ENCODE measurements at places on chromosomes 12 and 14.

- DNase-seq = no peak
These were observed at the start of gene GRIP1 for GRCh38 chr12:66678338-66679275. GRIP1 (minus strand) TSS chr12:66679076; CDS start chr12:66678904, 172 bp downstream.

DNA sequence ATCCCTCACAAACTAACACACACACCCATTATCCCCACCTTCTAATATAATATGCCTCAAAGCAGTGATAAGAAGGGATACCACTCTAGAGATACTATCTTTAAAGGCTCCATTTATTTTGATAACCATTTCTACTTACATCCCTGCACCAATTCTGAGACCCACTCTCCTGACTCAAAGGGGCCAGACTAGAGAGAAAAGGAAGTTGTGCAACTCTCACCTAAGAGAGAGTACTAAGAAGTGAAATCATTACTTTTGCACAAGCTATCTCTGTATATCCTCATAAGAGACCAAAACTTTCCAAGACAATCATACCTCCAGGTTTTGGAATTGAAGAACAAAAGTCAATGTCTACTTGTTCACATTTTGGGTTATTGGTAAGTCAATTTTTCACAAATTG is 45.4 kb upstream of the USP15 start:
- DNase-seq = no peak

GRCh38 chr12:62995097-62995496 is 60.1 kb upstream of the PPM1H start:
- no peak for DNase-seq

GRCh38 chr14:38211255-38211735 is 3.6 kb downstream of the SSTR1 start:
- no peak for DNase-seq

GRCh38 chr12:57632073-57632957 is 686 bp downstream of the B4GALNT1 start:
- DNase-seq = peak; percentile 62

GRCh38 chr12:88419794-88420193 is 160.5 kb downstream of the KITLG start:
- no peak for DNase-seq

DNA sequence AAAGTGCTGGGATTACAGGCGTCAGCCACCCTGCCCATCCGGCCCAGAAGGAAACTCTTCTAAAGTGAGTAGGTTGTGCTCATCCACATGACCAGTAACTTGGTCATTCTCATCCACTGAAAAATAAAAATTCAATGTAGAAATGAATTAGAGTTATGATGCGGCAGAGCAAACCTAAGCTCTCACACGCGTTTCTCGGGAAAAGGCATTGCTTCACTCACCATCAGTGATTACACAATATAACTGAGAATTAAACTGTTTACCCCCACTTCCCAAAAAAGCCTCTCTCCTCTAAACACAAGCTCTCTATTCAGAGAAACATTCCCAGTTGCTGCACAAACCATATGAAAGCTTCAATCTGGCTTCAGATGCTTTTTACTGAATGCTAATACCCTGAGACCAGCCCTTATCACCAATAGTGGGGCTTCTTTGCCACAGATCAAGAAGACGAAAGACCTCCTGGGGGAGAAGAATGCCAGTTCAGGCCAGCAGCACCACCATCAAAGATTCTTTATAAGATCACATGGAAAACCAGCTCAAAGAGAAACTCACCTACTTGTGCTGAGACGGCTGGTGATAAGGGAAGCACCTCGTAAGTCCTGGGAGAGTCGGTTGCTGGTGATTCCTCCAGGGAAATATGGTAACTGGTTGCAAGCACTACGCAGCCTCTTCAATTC is 121.5 kb upstream of the SFSWAP start:
- no peak for DNase-seq

- DNase-seq = no peak
These were observed 7.6 kb downstream of the ADSS1 start for GRCh38 chr14:104731320-104732294.

DNA sequence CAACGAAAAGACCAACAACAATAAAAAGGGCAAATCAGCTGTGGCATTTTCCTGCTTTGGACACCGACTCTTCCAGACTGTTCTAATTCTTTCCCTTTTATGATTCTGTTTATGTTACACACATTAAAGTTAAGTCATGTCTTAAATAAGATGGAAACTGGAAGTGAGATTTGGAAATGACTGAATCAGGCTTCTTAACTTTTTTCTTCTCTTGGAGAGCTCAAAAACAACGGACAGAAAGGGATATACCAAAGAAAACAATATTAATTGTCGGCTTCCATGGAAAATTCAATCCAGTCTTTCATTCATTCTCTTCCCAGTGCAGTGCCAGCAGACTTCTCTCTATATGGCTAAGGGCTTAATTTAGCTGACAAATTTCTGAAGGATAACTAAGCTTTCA is 214.9 kb upstream of the DDHD1 start:
- no peak for DNase-seq

DNA sequence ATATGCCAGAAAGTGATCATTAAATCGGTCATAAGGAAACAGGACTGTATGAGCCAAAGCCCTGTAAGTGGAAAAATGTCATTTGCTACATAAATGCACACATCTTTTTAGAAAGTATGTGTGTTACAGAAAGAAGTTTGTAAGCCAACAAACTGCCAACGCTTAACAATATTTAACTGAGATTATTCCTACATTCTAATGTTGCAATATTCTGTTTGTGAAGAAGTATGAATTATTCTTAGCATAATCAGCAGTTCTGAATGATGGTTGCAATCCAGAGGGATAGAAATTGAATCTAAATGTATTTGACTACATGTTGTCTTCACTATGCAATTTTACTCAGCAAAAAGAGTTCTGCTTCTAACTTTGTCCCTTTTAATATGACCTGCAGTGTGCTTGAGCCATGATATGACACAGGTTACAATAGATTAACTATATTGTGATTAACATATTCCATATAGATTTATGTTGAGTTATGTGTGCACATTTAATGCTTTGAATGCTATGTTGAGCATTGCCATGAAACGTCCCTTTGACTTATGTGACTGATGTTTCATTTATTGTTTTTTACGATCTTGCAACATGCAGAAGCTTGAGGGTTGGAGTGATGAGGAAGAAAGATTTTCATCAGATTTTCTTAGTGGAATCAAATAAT is 66.8 kb upstream of the PTPRQ start:
- DNase-seq = no peak

- DNase-seq = peak; percentile 60
These were observed 122.9 kb downstream of the PRKCH start for GRCh38 chr14:61444215-61444768.

DNA sequence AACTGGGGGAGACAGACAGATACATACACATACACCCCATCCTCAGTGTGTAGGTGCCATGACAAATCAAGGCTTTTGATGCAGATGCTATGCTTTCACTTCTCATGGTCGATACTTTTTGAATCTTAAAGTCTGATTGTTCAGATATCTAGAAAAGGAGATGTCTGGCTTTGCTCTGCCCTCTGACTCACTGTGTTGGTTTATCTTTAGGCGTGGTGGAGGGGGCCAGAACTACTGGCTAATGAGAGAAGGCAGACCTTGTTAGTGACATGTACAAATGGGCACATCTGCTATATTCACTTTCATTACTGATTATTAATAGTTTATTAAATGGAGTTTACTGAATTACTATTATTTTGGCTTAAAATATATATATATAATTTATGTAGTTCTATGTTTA is 444.3 kb upstream of the RGS6 start:
- no peak for DNase-seq

DNA sequence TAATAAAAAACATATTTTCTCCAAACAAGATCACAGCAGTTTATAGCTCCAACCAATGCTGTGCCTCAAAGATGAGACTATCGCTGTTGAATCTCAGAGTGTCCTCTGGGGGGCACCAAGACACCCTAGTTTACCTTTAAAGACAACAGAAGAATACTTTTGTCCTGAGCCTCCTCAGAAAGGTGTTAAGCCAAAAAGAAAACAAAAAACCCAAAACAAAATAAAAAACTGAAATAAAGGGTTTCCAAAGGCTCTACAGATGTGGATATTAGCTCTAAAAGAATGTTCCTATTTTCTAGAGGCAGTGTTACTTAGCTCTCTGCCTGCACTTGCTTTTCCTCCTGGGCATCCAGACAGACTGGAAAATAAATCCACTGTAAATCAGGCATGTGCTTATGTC is 86.9 kb upstream of the TTC7B start:
- DNase-seq = peak; percentile 46

- DNase-seq = no peak
These were observed 313.1 kb downstream of the ADGRD1 start for GRCh38 chr12:131266591-131267467.

DNA sequence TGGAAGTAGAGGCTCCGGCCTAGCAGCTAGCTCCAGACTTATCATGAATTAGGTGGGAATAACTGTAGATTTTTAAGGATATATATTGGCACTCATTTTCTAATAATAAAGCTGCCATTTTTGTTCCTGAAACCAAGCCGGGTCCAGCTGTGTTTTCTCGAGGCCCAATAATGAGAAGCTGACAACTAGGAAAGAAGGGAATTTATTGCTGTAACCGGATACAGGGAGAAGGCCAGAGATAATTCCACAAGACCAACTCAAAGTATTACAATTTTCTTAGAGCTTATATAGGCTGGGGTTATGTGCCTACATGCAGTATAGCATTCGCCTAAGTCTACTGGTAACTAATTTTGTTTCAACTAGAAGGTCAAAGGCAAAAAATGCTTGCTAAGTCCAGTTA is 122.3 kb upstream of the FBXO33 start:
- DNase-seq = no peak

DNA sequence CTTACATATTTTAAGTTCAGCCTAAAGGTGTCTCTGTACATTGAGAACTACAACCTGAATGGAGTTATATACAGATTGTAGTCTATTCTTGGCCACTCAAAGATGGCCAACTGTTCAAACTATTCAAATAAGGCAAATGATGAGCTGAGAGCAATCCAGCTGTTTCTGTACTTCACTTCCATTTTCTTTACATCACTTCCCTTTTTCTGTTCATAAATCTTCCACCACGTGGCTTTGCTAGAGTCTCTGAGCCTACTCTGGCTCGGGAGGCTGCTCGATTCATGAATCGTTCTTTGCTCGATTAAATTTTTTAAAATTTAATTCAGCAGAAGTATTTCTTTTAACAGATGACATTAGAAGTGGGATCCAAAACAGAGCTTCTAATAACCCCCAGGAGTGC is 879.7 kb downstream of the GALC start:
- DNase-seq = no peak

GRCh38 chr12:101877806-101878242 is 444 bp downstream of the DRAM1 start:
- no peak for DNase-seq

DNA sequence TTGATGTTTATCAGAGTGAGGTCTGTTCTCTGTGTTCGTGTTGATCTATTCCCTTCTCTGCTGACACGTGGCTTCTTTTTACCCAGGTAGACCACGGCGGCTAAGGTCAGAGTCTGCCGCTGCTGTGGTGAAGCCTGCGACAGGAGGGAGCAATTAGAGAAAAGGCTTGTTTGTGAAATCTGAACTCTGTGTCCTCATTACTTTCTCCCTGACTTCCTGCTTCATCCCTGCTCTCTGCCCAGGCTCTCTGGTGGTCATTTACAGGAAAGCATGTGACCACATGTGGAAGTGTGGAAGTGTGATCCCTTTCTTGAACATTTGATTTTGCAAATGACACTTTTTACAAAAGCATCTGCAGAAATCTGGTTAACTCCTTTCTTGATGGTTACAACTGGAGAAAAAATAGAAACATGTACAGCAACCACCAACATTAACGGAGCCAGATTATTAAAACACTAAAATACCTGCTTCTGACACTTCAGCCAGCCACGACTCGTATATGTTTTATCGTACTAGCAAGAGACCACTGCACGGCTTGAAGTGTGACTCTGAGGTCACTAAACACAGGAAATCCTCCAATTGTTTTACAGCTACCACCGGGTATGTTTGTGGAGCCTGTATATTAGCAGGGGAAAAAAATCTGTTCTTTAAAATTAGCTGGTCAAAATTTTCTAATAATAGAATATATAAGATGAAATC is 388.6 kb upstream of the TMPO start:
- no peak for DNase-seq

DNA sequence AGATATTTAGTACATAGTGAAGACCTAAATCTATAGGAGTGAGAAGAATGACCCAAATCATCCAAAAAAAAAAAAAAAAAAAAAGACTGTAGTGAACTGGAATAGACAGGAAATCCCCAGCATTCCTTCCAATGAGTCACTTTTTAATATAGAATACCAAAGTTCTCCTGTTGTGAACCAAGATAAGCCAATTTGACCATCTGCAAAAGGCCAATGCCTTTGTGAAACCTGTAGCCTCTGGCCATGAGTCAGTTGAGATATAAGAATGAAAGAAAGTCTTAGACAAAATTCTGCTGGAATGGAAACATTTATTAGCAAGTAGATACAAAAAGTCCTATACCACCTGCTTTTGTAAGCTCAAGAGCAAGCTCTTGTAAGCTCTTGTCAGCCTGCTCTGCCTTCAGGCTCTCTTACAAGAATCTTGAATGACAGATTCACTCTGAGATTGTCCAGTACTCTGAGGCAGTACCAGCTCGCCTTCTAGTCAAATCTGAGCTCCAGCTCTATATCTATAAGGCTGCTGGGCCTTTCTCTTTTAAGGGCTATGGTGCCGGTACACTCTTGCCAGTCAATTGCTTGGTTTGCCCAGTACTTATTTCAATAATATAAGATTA is 243.0 kb upstream of the TMTC1 start:
- no peak for DNase-seq

DNA sequence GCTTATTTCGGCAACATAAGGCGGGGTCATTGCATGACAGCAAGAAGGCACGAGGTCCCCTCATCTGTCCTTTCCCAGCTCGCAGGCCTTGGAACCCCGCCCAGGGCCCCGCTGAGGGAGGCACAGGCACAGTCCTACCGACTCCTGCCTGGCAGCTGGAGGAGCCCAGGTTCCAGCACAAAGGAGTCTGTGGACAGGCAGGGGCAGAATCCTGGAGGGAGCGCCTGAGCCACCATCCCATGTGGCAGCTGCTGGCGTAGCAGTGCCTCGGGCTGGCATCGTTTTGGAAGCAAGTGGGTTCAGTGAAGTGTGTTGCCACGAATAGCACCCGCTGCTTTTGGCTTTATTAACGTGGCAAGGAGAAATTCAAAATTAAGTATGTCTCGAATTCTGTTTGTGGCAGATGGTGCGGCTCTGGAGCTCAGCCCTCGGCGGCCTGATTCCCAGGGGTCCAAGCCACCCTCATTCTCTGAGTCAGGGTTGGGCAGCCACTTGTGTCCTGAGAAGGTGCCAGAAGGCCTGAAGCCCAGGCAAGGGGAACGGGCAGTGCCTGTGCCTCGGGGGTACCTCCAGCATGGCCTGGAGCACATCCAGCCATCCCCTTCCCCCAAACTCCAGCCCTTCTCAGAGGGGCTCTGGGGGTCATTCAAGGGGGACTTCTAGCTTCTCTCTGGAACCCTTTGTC is 35.9 kb downstream of the SLC8B1 start:
- no peak for DNase-seq
